CMK (cell line): ENCODE measurements at places on chromosomes 11 and 22.

GRCh38 chr11:77602381-77603088 is 12.8 kb downstream of the AQP11 start:
- no peak for DNase-seq

DNA sequence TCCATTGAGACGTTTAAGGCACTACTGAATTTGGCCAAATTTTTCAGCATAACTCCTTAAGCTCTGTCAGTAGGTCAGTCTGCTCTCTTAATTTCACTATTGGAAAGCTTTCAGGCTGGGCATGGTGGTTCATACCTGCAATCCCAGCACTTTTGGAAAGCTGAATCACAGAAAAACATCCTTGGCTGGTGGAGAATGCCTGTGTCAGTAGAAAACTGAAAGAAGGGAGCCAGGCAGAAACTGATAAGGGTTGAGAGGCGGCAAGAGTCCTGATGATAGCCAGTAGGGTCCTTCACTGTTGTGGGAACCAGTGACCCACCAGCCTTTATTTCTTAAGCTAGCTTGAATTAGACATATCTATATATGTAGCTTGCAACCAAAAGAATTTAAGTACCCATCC is 22.6 kb downstream of the NEU3 start:
- DNase-seq: no peak

DNA sequence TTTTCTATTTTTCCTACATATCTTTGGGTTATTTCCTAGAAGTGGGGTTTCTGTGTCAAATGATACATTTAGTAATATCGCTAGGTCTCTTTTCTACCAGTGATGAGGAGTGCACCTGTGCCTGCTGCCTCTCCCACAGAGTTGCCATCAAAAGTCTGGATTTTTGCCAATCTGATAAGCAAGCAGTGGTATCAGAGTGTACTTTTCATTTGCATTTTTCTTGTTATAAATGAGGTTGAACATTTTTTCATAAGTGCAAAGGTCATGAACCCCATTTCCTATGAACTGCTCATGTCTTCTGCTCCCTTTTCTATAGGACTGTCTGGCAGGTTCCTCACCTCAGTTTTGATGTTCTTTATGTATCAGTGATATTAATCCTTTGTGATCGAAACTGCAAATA is 1.7 kb downstream of the TRPM5 start:
- no peak for DNase-seq

GRCh38 chr11:27618281-27618915 is 81.9 kb downstream of the BDNF start:
- DNase-seq: no peak

DNA sequence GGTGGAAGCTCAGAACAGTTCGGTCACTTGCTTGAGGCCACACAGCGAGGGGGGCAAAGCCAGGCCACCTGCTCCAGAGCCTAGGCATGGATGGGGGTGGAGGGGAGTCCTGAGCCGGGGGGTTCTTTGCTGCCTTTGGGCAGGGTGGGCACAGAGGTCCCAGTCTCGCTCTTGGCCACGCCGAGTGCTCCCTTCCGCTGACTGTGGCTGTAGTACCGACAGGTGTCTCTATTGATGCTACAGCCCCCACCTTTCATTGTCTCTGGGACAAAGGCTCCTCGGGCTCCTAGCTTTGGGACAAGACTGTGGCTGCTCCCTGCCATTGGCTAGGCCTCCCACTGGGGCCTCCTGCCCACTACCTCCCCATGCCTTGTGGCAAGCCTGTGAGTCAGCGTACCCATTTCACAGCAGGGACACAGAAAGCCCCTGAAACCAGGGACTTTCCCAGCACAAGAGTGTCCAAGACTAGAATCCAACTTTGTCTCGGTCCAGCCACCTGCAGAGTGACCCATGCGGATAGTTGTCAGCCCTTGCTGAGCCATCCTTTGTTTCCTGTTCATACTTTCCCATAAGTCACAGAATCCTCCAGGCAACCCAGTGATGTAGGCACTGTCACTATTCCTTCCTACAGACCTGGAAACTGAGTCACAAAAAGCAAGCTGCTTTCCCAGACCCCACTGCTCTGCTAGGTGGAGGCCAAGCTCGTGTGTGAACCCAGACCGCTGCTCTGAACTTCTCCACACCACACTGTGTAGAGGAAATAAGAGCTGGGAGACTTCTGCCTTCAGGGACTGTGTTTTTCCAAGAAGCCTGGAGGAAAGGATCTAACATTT is 17.2 kb downstream of the MYEOV start:
- DNase-seq: no peak

DNA sequence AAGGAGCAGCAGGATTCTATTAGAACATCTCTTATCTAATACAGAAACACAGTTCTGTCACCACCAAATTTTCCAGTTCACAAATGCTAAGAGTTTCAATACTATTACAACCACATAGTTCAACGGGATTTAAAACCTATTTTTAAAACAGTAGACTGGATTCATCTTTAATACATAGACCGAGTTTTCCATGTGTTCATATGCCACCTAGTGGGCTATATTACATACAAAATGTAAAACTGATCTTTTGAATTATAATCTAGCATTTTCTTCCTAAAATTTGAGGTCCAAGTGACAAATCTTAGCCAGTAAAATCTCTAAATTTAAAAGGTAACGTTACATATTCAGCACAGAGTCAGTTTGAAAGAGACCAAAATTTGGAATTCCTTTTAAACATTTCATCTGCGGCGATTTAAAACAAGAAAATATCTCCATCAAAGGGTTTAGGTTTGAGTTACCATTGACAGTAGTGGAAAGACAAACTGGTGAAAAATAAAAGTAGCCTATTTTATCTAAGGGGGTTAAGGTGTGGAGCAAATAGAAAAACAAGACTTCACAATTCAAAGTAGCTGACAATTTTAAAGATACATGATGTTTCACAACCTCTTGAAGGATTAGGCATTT is 269.3 kb upstream of the MPPED2 start:
- no peak for DNase-seq

GRCh38 chr11:47550288-47551047 is 2.5 kb downstream of the CELF1 start:
- DNase-seq: no peak

DNA sequence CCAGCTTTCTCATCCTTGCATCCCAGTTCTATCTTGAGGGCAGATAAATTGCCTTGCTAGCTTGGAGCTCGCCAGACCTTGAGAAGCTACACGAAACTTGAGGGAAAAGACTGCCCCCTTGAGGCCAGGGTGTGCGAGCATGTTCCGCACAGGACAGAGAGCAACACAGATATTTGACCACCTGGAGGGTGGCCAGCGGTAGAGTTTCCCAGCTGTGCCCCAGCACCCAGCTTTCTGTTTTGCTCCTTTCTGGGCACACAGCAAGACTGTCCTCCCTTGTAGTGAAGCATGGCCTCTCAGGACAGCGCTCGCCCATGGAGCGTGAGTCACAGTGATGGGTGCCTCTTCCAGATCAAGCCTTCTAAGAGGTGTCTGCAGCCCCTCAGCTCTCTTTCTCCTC is 23.5 kb downstream of the SPATA19 start:
- peak; percentile 29 for DNase-seq
